ENCODE measurements at places on chromosomes 16 and 17.

DNA sequence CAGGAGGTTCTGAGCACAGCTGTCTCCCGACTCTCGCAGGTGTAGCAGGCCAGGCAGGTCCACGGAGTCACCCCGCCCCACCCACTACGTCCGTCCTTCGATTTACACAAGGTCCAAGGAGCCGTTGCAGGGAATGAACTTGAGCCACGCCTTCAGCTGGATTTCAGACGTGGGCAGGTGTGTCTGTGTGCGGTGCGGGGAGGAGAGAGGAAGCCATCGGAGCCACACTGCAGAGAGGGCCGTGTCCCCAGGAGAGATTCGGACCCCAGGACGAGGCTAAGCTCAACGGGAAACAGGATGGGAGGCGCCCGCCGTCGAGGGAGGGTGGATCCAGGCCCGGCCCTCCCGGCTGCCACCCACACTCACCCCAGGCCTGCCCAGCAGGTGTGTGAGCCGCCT lies 50.3 kb downstream of the RPH3AL start:
- DNase-seq, result no peak

- peak; percentile 38 for DNase-seq
Measured at GRCh38 chr16:59905131-59905530, 1171.0 kb upstream of the GOT2 start.

GRCh38 chr16:79593074-79593531 lies 7.4 kb downstream of the MAF start:
- DNase-seq, result no peak

DNA sequence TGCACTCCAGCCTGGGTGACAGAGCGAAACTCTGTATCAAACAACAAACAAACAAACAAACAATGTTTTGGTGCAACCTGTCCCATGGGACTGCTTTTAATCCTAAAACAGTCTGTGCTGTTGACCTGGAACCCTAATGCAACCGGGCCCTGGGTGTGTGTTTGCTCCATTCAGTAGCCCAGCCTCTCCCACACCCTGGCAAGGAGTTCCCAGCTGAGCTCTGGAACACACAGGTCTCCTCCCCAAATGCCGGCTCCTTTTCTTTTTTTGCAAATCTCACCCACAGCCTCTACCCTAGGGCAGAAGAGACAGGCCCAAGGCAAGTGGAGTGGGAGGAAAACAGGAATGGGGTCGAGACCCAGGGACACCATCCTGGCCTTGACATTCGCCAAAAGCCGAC lies 29.8 kb upstream of the RASD1 start:
- no peak for DNase-seq

- DNase-seq, result peak; percentile 22
Measured at GRCh38 chr17:80361495-80362220, 53.3 kb upstream of the ENDOV start.
